ENCODE measurements at places on chromosomes 3 and 15.
A peak's percentile ranks its signal among the peaks of the same experiment; 100 is the strongest.

- no peak for DNase-seq
Measured at GRCh38 chr15:92930776-92931175, 30.7 kb downstream of the CHD2 start.

- peak; percentile 43 for DNase-seq
Measured at GRCh38 chr15:42549032-42549491, 424 bp downstream of the HAUS2 start.

GRCh38 chr15:41407341-41407740 lies 5.0 kb upstream of the NDUFAF1 start:
- no peak for DNase-seq

GRCh38 chr15:36080759-36081158 lies 498.7 kb upstream of the CDIN1 start:
- no peak for DNase-seq

- no peak for DNase-seq
Measured at GRCh38 chr15:80789296-80789695, 10.1 kb downstream of the CEMIP start.

DNA sequence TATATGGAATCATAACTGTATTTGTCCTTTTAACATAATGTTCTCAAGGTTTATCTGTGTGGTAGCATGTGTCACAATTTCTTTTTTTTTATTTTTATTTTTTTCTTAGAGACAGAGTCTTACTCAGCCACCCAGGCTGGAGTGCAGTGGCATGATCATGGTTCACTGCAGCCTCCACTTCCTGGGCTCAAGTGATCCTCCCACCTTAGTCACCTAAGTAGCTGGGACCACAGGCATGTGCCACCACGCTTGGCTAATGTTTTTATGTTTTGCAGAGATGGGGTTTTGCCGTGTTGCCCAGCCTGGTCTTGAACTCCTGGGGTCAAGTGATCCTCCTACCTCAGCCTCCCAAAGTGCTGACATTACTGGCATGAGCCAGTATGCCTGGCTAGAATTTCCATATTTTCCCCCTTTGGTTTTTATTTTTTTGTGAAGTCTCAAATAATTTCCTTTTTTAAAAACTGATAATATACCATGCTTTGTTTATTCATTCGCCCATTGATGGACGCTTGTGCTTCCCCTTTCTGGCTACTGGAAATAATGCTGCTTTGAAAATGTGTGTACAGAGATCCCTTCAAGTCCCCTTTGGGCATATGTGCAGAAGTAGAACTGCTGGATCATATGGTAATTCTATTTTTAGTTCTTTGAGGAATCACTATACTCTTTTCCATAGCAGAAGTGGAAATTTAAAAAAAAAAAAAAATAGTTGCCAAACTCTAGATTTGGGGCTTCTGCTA lies 28.4 kb downstream of the TMEM40 start:
- DNase-seq, result no peak

- peak; percentile 33 for DNase-seq
Measured at GRCh38 chr15:44716983-44717602, 5.8 kb downstream of the B2M start.

DNA sequence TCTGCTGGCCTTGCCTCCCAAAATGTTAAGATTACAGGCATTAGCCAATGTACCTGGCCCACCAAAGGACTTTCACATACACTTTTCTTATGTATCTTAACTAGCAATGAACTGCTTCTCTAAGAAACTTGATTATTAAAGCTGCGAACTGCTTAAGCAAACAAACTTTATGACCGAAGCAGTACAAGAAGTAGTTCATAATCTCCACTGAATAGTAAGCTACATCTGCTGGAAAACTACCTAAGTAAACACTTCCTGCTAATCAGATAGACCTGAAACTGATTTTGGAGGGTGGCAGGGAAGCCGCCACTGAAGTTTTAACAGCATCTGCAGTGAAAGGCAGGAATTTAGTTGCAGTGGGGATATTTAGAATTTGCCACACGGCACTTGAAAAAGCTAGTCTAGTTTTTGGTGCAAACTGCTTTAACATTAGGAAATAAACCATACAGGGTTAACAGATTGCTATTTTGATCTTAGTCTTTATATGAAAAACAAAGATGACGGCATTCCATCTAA lies 8.1 kb downstream of the HYPK start:
- DNase-seq, result no peak

DNA sequence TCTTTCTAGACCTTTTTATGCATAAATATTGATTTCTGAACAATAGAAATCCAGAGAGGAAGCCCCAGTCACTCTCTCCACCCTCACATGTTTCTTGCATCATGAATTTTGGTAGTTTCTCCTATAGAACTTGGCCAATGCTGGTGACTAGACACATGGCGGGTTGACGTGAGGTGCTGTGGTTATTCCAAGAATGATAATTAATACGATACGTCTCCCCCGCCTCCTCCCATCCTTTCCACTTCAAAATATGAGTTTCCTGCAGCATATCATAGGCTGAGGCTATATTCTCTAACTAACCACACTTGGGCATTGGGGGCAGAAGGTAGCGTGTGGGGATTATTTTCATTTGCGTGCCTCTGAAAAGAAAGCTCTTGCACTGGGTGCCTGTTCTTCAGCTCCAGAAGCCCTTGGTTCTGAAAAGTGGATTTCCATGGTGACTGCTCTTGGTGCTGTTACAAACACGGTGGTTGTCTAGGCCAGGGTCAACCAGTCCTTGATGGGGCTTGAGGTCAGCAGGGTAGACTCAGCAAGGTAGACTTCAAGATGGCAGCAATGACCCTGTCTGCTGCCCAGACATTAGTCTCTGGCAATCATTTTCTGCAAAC lies 5.3 kb downstream of the TNFSF10 start:
- DNase-seq, result peak; percentile 66

- DNase-seq, result no peak
Measured at GRCh38 chr15:88223084-88223483, 33.5 kb downstream of the NTRK3 start.

DNA sequence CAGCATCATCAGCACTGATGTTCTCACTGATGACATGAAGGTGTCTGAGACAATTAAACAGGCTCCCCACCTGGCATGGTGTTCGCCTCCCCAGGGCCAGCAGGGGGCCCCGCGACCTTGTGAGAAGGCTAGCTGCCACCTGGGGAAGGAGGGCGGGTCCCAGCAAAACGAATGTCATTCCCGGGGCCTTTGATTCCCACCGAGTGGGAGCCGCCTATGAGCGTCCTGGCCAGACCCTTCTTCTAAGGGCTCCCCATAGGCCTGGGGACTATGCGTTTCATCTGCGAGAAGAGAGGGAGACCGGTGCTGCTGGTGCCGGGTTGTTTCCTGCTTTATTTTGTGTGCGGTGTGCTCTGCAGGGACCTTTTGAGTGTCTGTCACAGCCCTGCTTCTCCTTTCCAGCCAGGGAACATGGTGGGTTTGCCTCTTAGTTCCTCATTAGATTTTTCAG lies 20.5 kb upstream of the MINDY4B start:
- DNase-seq, result peak; percentile 40

DNA sequence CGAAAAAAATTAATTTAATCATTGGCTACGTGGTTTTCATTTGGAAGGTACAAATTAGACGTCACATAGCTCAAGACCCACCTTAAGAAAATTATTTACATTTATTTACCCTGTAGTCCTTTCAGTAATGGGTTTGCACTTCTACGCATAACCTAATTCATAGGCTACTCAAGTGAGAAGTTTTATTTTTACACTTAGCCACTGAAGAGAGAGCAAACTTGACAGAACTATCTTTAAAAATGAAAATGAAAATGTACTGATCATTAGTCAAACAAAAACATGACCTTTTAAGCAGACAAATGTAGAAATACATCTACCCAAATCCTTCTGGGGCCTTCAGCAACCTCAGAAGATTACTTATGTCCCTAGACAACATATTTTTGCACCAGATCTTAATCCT lies 269.4 kb upstream of the TTC14 start:
- DNase-seq, result no peak

DNA sequence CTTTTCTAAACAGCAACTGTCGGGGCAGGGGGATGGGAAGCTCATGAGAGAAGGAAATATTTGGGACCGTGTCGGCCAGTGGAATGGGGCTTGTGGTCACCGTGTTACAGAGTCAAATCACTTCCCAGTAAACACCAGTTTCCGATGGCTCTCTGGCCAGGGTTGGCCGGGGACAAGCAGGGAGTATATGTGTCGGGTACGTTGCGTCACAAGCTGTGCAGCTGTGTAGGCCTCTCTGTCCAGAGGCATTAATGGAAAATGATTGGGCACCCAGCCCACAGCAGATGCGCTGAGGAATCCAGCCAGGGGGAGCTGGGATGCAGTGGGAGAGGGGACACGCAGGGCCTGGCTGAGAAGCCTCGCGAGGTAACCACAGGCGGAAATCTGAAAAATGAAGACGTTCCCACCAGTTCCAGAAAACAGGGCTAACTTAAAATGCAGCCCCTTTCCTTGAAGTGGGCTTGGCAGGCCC lies 15.8 kb upstream of the ALDH1A3 start:
- DNase-seq, result no peak

DNA sequence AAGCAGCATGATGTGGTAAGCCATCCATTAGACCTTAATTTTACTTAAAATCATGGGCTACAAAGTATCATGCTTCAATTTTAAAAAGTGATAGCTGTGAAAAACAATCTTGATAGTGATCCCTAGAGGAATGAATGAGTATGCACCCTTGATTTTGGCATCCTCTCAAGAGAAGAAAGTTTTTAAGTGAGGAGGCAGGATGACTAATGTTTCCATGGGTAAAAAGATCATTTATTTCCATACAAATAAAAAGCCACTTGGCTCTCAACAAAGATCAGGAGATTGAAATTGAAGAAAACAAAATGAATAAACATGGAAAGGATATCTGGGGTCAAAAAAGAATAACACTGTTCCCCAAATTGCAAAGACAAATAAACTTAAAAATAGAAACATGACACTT lies 305.4 kb downstream of the MEX3B start:
- no peak for DNase-seq

- no peak for DNase-seq
Measured at GRCh38 chr15:75694241-75695182, 18.1 kb downstream of the CSPG4 start.

DNA sequence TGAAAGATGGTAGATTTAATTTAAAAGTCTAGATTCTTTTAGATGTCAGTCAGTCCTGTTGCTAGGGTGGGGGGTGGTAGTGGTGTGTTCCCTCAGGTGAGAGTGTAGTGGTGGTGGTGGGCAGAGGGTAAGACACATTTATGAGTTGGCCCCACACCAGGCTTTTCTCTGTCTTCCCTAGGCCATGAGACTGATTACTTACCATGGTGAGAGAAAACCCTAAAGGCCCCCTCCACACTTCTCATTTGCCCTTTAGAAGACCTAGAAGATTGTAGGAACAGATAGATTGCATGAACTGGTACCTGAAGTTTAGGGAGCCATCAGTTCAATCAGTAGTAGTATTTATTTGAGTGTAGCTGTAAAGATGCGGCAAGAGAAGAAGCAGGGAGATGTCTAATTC lies 20.9 kb downstream of the FNDC3B start:
- no peak for DNase-seq

- DNase-seq, result no peak
Measured at GRCh38 chr15:92683511-92683834, 27.9 kb upstream of the FAM174B start.

Data from CD4-positive, alpha-beta T cell treated with Interleukin-21 for 1 hour (primary cell).